ENCODE measurements at places on chromosomes 12 and 14.

GRCh38 chr14:38042322-38042721 is 165.4 kb upstream of the SSTR1 start:
- no peak for DNase-seq

DNA sequence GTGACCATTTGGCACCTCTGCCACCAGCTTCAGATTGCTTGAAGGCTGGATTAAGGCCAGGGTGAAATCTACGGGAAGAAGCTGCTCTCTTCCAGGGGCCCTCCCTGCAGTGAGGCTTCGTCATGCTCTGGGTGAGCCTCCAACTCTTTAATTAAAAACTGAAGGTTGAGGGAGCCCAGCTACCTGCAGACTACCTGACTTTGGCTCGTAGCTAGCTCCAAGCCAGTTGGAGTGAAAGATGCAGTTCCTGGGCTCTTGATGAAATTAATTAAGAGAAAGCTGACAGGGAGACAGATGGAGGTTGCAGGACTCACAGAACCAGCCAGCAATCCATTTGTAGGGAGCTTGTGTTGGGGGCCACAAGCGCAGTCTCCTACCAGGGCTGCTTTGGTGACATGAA is 168.5 kb upstream of the SFSWAP start:
- DNase-seq = no peak

DNA sequence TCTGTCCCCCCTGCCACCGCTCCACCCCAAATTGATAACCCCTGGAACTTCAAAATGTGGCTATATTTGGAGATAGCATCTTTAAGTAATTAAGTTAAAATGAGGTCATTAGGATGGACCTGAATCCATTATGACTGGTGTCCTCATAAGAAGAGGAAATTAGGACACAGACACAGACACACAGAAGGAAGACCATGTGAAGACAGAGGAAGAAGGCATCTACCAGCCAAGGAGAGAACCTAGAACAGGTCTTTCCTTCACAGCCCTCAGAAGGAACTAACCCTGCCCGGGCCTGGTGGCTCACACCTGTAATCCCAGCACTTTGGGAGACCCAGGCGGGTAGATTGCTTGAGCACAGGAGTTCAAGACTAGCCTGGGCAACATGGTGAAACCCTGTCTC is 3.6 kb upstream of the HRK start:
- no peak for DNase-seq

DNA sequence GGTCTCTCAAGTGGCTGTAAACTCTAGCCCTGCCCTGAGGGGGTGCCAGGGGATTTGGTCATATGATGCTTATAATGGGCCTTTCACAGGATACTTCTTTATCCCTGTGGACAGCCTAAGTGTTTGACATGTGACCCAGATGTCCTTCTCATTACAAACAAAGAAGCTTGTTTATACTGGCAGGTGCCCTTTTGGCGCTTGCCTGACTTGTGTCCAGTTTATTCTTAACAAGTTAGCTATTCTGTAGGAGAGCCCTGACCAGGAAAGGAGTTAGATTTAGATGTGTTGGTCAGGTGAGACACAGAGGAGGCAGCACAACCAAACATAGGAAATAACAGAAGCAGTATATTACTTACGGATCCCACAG is 51.9 kb downstream of the CCDC91 start:
- no peak for DNase-seq

DNA sequence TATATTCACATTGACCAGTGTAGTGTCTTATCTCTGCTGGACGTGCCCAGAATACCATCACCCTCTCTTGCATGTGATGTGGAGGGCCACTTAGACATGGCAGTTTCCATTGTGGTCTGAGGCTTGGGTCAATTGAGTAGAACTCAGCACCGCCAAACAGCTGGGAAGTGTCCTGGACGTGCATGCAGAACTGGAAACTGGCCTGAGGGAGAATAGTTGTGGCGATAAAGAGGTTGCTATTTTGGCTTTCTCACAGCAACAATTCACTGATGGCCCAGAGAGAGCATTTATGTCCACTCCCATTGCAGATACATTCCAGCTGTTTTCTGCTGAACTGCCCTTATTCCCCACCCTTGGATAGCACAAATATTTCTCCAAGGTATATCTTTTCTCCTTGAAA is 210.1 kb upstream of the DAAM1 start:
- no peak for DNase-seq

- peak; percentile 67 for DNase-seq
These were observed 77.1 kb downstream of the KCNMB4 start for GRCh38 chr12:70443062-70443673.

DNA sequence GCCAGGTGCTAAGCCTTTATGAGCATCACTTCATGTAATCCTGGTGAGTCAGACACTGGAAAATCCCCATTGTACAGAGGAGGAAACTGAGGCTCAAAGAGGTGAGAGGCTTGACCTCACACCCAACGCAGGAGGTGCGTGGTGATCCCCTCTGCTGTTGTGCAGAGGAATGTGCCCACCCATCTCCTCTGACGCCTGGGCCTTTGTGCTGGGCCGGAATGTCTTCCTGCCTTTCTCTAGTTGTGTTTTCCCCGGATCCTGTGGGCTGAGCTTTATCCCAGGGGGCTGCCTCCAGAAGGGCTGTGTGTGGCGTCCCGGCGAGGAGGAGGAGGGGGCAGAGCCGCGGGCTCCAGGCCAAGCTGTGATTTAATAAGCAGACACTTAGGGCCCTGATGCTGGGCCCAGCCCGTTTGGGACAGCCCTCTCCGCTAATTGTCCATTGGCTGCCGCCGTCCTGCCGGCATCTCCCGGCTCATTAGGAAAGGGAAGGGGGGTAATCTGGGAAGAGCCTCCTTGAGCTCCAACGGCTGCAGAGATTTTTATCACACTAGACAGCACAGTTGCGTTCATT is 653.6 kb downstream of the MED13L start:
- DNase-seq = no peak

DNA sequence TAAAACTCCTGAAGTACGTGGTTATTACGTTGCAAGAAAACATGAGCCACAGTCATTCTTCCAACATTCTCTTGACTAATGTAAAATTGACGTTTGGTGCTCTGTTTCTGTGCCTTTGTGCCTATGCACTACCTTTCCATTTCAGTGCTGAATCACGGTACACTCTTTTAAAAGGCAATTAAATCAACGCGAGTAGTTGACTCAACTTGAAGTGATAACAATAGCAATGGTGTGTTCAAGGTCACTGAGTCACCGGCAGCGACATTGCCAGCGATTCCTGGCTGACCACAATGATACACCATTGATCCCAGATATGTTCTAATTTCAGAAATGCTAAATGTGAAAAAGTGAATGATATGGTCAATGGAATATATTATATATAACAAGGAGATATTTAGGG is 17.8 kb downstream of the AK7 start:
- no peak for DNase-seq

- no peak for DNase-seq
These were observed 3.9 kb upstream of the RNU6-7 start for GRCh38 chr14:32197919-32198318.

All from Karpas-422 (cell line).